ENCODE measurements at places on chromosomes 4 and X.

GRCh38 chrX:92247076-92247475 is 467.9 kb downstream of the PCDH11X start:
- DNase-seq = no peak

DNA sequence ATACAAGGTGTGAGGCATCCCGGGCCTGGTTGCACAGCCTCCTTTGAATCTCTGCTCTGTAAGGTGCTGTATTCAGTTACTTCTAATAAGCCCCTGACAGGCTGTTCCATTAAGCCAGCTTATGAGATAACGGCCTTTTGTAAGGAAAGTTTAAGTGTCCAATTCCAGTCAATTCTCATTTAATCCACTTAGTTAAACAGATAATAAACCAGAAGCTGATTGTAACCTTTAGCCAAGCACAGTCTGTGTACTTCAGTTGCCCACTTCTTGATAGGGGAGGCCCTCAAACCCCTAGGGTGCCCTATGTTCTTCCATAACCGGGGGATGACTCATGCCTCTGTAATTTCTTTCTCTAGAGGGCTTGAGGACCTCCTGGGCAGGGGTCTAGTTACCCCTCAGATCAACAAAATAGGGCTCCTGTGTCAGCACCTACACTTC is 63.4 kb downstream of the RASL11B start:
- no peak for DNase-seq

GRCh38 chr4:127783026-127783769 is 1.1 kb downstream of the HSPA4L start:
- DNase-seq = no peak

GRCh38 chr4:18203966-18204365 is 182.4 kb upstream of the LCORL start:
- DNase-seq = no peak

GRCh38 chr4:38415682-38416081 is 248.3 kb upstream of the KLF3 start:
- no peak for DNase-seq

- DNase-seq = no peak
Measured at GRCh38 chr4:105112274-105112673, 34.4 kb upstream of the TET2 start.

DNA sequence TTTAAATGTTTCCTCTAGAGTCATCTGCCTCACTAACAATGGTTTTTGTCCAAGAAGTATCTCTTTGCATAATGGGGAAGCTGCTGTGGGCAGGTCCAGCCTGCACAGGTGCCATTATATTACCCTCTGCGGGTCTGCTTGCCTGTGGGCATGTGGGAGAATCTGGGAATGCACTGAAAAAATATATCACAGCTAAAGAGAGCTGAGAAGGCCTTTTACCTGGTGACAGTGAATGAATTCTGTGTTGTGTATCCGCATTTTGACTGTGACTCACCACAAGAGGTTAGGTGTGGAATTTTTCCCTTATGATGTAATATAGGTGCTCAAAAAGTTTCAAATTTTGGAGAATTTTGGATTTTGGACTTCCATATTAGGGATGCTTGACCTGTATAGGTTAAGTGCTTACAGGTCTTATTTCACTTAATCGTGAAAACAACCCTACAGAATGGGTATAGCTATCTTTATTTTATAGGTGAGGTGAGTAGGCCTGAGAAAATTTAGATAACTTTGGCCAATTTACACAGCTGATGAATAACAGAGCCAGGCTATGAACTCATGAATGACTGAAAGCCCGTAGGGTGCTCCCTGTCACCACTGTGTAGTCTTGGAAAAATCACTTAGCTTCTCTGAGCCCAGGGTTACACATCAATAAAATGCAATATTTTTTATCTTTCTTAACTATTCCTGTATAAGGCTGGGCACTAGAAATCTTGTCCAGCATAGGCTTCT is 198.0 kb upstream of the EPHA5 start:
- DNase-seq = no peak

DNA sequence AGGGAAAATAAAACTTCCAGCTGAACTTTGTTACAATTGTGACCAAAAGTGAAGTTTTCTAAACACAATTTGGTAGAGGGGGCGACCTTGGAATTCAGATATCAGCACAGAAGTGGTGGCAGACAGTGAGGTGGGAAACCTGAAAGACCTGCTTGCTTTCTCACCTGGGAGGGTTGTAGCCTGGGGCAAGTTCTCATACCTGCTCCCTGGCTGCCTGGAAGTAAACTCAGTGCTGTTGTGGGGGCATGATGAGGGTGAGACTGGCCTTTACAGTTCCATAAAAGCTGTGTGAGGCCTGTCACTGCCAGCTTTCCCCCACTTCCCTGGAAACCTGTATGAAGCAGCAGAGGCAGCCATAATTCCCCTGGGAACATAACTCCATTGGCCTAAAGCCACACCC is 1180.2 kb downstream of the FAM133A start:
- DNase-seq = no peak

GRCh38 chr4:176308441-176308840 is 11.3 kb upstream of the SPCS3 start:
- no peak for DNase-seq

DNA sequence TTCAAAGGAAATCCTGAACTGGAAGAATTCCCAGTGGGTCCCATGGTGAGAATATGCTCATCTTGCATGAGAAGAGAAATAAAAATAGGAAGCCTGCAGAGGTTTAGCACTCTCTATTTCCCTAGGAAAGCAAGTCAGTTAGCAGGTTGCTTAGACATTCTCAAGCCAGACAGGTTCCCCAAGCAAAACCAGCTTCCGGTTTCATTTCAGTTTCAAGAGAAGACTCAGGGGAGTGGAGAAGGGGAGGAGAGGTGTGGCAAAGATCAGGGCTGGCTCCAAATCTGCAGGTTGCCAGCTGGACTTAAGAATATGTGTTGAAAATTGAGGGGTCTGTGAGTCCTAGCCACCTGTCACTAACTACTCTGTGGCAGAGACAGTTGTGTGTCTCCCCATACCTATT is 107.5 kb downstream of the CLNK start:
- DNase-seq = peak; percentile 33

GRCh38 chr4:91961504-91961903 is 342.3 kb upstream of the GRID2 start:
- no peak for DNase-seq

GRCh38 chr4:40832175-40832574 is 82.4 kb downstream of the NSUN7 start:
- no peak for DNase-seq

- DNase-seq = no peak
Measured at GRCh38 chr4:134160211-134160610, 41.4 kb downstream of the PABPC4L start.

DNA sequence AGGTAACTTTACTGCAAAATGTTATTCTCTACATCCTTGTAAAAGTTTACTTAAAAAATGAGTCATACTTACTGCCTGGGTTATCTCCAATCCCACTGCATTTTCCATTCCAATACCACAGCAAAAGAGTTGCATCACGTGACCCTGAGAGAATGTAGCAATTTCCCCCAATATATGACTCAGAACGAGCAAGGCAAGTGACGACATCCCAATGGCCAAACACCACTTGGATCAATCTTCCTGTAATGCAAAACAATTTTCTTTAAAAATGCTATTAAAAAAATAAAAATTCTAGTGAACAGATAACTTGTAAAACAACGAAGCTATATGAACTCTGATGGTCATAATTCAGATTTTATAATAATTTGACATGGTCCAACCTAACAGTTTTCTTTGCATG is 224.3 kb downstream of the DCLK2 start:
- DNase-seq = no peak

DNA sequence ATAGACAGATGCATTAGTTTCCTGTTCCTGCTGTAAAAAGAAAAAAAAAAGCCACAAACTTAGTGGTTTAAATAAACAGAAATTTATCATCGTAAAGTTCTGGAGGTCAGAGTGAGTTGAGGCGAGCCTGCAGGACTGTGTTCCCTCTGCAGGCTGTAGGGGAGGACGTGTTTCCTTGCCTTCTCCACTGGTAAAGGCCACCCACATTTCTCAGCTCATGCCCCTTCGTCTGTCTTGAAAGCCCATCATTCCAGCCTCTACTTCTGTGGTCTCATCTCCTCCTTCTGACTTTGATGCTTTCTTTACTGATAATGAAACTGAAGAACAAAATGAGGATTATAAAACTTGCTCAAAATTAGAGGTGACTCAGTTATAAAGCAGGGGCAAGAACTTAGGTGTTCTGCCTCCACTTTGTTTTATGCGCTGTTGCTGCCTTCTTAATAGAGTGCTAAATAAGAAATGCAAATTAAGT is 143.0 kb downstream of the STIM2 start:
- no peak for DNase-seq

- no peak for DNase-seq
Measured at GRCh38 chr4:141686879-141687278, 50.5 kb downstream of the IL15 start.

DNA sequence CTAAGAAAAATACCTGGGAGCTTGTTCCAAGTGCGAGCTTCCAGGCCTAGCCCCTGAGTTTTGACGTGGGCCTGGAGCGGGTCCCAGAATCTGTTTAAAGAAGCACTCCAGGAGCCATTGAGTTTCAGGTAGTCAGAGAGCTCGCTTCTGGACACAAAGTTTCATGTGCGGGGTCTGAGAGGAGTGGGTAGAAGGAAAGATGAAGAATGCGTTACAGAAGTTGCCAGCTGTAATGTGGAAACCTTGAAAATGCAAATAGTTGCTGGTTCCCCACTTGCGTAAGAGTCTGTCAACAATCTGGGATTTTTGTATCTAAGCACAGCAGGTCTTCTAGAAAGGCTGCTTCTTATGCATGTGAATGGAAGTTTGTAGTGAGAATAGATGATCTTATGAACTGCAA is 77.5 kb upstream of the CLCN4 start:
- no peak for DNase-seq

DNA sequence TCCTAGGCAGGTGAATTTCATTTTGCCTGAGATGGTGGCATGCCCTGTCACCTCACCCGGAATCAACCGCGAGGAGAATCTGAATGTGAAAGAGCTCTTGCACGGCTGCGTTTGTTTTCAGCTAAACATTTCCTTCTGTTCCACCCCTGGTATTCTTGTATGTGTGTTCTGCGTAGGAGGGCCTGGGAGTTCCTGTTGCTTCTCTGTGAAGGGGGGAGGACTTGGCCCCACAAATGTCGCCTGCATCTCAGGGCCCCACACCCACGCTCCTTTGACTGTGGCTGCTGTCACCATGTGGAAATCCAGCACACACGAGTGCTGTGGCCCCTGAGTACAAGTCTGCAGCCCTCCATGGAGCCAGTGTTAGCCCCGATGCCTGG is 45.8 kb upstream of the CLCN4 start:
- DNase-seq = no peak

DNA sequence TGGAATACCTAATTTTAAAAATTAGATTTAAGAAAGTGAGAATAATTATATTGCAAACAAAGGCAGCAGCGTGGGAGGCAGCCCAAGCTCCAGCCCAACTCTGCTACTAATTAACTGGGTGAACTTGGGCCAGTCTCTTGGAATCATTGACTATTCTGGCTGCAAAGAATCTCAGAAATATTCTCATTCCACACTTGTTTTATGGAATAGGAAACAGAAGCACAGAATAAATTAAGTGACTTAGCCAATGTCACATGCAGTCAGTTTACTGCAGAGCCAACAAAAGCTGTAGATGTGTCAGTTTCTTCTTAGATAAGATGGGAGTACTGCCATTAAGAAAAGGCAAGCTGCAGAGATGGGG is 132.6 kb upstream of the FAM9B start:
- DNase-seq = no peak

DNA sequence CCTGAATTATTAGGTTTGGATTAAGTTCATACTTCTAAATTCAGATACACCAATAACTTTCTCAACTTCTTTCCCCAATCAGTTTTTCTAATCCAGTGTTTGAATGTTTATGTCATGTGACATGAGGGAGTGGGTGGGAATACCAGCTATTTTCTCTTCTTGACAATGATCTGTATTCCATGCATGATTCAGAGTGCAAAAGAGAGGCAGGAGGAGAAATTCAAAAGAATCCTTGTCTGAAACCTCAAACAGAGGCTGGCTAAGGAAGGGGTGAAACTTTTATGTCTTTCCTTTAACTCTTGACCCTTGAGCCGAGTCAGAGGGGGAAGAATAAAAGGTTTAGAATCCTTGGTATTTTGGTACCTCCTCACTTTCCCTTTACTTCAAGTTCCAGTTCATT is 544.7 kb downstream of the SPRY1 start:
- no peak for DNase-seq

DNA sequence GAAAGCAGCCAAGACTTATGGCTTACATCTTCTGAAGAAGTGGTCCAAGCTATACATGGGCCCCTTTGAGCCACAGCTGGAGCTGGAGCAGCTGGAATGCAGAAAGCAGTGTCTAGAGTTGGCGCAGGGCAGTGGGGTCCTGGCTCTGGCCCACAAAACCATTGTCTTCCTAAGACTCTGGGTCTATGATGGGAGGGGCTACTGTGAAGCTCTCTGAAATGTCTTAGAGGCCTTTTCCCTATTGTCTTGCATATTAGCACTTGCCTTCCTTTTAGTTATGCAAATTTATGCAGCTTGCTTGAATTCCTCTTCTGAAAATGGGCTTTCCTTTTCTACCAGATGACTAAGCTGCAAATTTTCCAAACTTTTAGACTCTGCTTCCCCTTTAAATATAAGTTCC is 15.3 kb downstream of the NPY1R start:
- no peak for DNase-seq

DNA sequence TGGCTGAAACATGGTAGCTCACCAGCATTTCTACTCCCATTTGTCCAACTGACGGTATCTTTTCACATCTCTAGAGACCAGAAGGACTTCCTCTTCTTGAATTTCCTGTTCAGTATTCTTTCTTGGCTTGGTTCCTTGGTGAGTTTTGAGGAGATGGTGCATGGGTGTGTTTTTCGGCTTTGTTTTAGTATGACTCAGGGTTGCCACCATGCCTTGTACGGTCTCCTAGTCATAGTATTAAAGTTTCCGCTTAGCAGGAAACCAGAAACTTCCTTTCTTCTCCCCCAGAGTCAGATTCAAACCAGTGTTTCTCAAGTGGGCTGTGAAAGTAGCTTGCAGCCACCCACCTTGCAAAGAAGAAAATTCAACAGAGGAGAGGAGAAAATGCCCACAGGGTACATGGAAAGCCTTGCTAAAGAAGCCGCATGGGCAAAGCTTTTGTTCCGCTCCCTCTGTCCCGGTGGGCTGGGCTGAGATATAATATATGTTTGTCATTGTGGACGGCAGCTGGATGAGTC is 5.7 kb downstream of the CD99 start:
- DNase-seq = peak; percentile 45

- DNase-seq = no peak
Measured at GRCh38 chrX:154734061-154734781, 16.7 kb downstream of the GAB3 start.

GRCh38 chr4:13537832-13538177 is 6.5 kb downstream of the NKX3-2 start:
- DNase-seq = no peak

DNA sequence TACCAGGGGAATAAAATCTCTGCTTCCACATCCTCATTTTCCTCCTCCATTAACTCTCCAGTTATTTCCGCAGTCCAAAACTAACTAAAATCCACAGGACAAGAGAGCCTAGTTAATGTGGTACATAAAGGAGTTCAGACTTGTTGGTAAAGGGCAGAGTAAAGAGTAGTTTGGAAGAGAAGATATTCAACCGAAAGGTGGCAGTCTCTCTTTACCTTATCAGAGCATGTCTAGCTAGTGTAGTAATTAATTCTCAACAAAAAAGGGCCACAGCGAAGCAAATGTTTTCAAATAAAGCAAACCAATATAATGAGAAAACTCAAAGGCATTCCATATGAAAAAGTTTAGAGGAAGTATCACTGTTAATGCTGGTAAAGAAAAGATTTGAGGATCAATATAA is 286.5 kb downstream of the GLUD2 start:
- DNase-seq = no peak

All from GM19239 (cell line).